NCI-H446 treated with DMSO at 0.1 percent for 48 hours (cell line): ENCODE measurements at places on chromosomes 1 and 21.

GRCh38 chr1:154866257-154867063, 3.6 kb downstream of the KCNN3 start:
- no peak for DNase-seq

DNA sequence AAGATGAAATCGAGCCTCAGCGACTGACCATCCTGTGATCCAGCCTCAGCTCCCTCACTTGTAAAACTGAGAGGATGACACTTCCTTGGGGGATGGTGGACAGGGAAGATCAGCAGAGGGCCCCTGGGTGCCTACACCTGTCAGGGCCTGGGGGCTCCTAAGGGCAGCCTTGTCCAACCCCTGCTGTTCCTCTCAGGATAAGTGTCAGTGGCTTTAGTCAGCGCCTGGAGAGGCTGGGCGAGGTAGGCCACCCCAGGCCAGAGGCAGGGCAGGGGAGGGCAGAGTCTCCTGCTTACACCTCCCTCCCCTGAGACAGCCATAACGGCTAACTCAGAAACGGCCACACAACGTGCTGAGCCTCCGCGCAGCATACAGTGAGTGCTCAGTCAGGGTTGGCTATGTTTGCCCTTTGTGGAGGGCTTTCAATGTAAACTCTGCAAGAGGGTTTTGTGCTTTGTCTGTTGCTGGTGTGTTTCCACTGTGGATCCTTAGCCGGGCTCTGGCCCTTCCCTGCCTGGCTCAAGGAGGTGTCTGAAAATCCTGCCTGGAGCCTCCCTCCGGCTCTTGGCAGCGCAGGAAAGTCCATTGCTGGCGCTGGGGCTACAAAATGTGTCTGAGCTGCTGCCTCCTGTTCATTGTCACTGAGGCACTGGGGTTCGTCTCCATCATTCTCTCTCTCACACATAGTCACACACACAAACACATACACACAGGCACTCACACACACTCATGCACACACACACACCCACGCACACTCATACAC, 588.4 kb downstream of the PTPRU start:
- DNase-seq = no peak

DNA sequence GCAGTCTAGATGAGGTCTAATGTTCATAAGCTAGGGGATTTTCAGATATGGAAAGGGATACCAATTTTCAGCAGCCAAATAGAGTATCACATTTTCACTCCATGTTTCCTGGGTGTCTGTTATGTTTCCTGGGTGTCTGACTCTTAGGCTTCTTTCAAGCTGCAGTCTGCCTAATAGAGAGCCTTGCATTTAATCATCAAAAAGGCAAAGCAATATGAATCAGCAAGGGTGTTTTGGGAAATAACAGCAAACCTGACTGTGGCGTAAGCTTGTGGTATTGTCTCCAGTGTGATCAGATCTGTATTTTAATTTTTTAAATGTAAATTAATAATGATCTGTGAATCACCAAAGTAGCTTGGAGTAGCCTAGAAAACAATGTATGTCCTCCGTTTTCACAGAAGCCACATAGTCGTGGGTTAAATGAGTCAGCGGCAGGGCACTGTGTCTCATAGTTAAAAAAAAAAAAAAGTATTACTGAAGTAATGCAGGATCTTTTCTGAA, 10.4 kb downstream of the LGALS8 start:
- no peak for DNase-seq

GRCh38 chr1:160797861-160798273, 1.9 kb downstream of the LY9 start:
- DNase-seq = no peak

DNA sequence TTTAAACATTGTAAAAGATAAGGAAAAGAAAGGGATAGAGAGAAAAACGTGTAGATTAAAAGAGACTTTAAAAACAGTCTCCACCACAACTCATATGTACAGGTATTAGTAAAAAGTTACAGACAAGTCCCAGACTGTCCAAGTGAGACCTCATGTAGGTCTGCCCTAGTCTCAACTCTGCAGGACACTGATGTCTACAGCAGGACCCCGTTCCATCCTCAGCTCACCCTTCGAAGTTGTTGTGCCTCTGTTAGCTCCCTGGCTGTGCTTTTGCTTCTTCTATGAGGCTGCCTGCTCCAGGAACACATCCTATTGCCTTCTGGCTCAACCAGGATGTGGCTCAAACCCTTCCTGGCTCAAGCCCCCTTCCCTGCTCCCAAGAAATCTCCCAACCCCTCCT, 72.9 kb upstream of the FBXO28 start:
- DNase-seq = no peak

GRCh38 chr1:12371053-12371452, 141.2 kb downstream of the VPS13D start:
- no peak for DNase-seq

DNA sequence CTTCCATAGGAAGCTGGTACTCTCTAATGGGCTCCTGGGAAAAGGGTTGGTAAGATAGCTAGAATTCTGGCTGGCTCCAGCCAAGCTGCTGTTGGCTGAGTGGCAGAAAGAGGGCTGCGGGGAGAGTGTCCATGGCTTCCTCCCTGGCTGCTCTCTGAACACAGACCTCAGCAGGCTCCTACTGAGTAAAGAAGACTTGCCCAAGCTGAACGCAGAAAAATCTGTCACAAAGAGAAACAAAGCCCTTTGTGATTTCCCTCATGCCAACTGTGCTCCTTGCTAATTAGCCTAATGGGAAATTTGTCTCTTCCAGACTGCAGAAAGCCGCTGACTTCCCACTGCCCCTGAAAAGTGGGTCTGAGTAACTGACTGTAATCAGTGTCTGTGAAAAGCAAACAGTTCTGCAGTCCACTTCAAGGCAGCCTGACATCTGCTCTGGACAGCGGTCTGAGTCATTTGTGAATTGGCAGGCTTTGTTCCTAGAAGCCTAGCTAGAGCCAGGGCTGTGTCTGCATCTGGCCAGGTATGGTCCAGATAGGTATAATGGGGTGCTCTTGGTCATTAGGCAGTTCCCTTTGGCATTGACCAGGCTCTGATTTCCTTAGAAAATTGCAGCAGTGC, 282.8 kb downstream of the ZNF648 start:
- DNase-seq = no peak

DNA sequence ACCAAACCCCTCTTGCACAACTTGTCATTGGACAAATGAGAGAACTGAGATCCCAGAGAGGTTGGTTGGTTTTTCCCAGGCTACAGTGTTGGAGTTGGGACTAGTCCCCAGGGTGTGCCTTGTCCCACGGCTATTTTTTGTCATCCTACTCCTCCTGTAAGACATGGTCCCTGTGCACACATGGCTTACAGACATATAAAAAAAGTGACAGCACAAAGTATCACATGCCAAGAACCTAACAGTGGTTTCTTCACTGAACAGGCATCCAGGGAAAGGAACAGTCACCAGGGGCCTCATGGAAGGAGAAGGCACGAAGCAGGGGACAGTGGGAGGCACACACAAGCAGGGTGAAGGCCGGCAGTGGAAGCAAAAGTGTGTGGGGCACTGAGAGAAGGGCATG, 36.5 kb downstream of the SERBP1 start:
- DNase-seq = no peak

DNA sequence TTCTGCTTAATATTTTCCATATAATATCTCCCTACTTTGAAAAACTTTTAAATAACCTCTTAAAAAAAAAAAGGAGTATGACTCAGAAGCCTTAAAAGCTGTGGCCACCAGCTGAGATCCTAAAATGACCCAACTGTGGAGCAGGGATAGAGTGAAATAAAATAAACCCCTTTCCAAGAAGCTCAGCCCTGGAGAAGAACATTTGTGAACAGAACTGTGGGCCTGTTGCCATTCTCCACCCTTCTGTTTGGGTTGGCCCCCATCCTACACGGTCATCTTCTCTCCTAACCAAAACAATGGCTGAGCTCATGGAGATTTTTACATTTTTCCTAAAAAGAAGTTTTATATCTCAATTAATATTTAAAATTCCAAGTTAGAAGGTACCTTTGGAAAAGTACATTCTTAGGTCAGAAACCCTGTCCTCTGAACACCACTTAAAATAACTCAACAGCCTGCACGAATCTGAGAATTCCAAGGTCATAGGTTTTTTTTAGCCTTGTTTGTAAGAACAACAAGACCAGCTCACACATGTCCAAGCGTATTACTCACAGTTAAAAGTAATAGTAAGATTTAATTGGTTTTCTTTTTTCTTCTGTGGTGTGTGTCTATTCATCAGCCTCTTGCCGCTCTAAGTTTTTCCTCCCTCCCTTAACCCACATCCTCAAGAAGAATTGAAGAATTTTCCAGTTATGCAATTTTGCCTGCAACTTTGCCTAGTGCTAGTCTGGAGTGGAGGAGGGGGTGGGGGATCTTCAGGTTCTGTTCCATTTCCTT, 107.7 kb upstream of the ERRFI1 start:
- DNase-seq = peak; percentile 51

DNA sequence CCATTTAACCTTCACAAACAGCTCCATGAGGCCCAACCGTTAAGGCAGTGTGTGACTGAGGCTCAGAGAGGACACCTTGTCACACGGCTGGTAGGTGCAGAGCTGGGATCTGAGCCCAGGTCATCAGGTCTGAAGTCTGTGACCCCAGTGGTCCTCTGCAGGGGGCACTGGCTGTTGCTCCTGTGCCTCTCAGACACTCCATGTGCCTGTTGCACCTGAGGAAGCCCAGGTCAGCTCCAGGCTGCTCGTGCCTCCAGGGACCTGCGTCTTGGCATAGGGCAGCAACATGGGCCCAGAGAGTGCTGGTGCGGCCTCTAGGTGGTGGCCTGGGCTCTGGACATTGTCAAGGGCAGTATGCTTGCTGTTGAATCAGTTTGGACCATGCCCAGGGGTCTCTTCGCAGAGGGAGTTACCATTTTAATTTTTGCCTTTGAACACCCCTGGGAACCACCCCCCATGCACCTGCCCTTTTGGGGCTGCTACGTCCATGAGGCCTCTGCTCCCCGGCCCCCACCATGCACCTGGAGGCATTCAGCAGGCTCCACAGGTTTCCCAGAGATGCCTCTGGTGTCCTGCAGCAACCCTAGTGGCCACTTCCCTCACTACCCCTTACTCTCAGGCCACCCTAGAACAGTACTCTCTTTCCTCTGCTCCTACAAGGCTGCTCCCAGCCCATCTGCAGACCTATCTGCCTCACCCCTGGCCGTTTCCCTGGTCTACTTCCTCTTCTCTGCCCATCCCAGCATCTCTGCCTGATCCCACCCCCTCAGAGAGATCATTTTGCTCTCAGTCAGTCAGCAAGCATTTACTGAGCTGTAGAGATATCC, 25.2 kb upstream of the EPS8L3 start:
- DNase-seq = no peak

DNA sequence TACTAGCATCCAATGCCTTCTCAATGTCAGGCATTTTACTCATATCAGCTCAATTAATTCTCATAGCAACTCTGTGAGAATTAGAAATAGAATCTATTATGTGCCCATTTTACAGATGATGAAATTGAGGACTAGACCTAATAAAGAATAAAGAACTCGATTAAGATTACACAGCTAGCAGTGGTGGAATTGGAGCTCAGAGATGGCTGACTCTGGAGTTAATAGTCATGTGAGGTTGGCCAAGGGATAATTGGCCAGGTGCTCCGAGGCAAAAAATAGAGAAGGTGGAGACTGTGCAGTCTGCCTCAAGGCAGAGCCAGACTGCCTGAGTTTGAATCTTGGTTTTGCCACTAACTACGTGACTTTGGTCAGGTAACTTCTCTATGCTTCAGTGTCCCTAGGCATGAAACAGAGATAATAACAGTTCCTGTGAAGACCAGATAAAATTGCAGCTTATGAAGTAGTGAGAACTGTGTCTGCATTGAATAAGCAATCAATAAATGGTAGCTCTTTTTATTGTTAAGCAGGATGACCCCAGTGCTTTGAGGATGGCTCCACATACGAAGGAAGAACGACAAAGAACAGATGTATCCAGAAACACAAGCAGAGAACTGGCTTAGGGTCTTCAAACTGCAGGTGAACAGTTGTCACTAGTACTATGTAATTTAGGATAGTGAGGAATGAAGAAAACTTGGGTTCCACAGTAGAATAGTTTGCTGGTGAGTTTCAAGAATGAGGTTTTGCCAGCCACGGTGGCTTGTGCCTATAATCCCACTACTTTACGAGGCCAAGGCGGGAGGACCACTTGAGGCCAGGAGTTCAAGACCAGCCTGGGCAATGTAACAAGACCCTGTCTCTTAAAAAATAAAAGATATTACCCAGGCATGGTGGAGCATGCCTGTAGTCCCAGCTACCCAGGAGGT, 6.9 kb upstream of the CCSAP start:
- DNase-seq = no peak

GRCh38 chr21:31213787-31214186, 130.3 kb downstream of the TIAM1 start:
- DNase-seq = no peak

DNA sequence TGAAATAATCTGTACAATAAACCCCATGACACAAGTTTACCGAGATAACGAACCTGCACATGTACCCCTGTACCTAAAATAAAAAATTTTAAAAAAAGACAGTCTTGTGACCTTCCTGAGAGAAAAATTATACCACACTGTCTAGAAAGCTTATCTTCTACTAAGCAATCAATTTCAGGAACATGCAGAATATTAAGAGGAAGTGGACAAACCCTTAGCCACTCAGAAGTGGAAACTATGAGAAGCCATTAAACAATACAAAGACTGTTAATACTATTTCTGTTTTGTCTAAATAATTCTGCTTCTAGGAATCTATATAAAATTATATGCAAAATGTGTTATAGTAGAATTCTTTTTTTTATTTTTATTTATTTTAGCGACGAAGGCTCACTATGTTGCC, 93.9 kb downstream of the ADAMTS1 start:
- no peak for DNase-seq

DNA sequence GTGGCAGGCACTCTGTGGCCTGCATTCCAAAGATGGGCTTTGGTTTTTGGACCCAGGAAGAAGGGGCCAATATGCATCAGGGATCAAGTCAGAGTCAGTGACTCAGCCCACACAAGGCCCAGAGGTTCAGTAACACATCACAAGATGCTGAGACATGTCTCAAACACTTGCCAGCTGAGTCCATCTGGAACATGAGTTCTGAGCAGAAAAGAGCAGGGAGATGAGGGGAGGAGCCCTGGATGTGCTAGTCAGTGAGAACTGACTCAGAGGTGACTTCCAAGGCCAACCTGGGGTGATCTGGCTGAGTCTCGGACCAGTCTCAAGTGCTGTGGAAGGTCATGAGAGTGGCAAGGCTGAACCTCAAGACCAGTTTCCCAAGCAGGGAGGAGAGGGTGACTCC, 150.1 kb downstream of the CDC7 start:
- peak; percentile 30 for DNase-seq

- DNase-seq = no peak
These were observed 213.3 kb downstream of the ROR1 start for GRCh38 chr1:63987014-63987627.

DNA sequence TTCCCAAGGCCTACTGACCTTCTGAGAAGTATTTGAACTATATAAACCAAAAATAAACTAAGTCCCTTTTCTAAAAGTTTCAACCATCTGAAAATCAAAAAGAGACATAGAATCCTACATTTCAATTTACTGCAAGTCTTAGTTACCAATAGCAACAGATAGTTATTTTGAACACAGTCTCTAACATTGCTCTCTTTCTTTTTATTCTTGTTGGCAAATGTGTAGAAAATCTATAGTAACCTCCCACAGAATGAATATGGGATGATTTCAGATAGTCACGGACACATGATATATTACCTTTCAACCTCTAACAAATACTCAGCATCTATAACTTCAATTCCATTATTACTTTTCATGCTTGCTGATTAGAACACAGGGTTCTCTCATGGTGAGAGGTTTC, 68.9 kb upstream of the RAB3GAP2 start:
- no peak for DNase-seq
